ENCODE measurements at places on chromosomes 13 and 19. TPM values are rescaled to one million over a fixed set of nuclear protein-coding genes. Genes with fewer than 3 reads are reported as not detected.

DNA sequence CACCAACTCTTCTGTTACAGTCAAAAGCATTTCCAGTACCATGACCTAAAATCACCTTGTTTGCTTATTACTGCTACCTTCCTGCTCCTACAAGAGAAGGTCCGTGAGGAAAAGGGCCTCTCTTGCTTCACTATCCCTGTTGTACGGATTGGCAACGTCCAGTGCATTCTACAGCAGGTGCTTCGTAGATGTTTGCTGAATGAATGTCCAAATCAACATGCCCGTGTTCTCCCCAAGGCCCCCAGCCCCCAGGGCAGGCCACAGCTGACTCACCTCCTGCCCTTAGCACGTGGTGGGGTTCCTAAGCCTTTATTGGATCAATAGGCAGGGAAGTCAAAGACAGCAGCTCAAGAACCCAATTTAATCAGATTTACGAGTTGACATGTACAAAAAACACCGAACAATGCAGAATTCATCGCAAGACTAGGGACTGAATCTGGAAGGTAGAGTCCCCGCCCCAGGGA is 5.5 kb upstream of the NAPA start:
- DNase-seq = no peak

NOTCH3 gene
- not detected for total RNA-seq

ZNF709 gene
- total RNA-seq = 3.1 TPM

DNA sequence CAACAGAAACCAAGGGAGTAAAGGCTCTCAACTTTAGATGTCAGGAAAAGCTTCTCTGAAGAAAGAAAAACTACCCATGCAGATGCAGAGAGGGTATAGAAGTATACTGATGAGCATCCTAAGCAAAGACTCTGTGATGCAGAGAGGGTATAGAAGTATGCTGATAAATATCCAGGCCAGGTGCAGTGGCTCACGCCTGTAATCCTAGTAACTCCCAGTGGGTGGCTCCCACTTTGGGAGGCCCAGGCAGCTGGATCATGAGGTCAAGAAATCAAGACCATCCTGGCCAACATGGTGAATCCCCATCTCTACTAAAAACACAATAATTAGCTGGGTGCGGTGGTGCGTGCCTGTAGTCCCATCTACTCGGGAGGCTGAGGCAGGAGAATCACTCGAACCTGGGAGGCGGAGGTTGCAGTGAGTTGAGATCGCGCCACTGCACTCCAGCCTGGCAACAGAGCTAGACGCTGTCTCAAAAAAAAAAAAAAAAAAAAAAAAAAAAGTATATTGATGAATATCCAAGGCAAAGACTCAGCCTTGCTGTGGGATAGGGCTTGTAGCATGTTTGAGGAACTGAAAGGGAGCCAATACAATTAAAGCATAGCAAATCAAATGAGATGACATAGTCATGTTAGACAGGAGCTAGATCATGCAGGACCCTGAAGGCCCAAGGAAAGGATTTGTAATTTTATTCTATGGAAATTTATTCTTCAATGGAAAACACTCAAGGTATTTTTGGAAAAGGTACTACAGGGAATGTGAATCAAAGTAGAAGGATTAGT is 14.9 kb downstream of the UBL3 start:
- DNase-seq = no peak

DNA sequence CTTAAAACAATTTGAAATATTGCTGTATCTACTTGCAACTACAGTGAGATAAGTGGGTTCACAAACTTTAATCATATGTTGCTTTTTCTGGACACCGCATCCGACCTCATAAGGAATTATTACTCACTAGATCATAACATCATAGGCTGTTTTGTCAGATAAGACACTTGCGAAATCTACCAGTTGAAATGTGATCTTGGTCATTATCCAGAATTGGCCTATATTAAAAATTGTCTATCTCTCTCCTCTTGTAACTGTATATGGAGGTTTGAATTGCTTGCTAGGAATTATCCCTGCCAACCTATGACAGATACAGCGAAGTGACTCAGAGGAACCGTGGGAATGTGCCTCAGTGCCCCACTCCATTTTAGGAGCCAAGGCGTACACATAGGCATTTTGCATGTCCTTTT is 117.0 kb upstream of the POSTN start:
- no peak for DNase-seq

TMEM259 gene
- 160 TPM for total RNA-seq

DNA sequence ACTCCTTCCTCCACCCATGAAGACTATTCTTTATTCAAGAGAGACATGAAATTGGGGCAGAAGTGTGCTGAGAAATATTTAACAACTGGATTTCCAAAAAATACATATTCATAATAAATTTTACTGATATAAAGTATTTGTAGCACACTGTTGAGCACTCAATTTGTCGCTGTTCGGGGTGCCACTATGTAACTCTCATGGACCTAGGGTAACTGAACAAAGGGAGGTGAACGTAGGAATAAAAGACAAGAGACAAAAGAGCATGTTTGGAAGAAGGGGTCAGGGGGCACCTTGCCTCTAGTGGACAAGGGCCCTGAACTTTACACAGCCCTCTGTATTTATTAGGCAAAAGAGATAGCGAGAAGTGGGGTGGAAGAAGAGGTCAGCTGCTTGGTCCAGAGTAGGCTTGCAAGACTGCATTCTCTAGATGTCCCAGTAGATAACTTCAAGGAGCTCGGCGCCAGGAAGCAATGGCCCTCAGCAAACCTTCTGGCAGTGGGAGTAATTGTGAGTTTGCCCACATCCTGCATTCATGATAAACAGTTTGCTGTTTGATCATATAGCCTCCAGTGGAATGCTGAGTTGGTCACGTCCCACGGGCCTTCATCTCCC is 4.5 kb upstream of the ZNF175 start:
- DNase-seq = no peak
